ENCODE measurements at places on chromosomes 6 and 20.

- no peak for DNase-seq
Measured at GRCh38 chr20:39100691-39101090, 138.5 kb downstream of the DHX35 start.

GRCh38 chr6:163585932-163586437 lies 171.5 kb downstream of the QKI start:
- DNase-seq, result no peak

DNA sequence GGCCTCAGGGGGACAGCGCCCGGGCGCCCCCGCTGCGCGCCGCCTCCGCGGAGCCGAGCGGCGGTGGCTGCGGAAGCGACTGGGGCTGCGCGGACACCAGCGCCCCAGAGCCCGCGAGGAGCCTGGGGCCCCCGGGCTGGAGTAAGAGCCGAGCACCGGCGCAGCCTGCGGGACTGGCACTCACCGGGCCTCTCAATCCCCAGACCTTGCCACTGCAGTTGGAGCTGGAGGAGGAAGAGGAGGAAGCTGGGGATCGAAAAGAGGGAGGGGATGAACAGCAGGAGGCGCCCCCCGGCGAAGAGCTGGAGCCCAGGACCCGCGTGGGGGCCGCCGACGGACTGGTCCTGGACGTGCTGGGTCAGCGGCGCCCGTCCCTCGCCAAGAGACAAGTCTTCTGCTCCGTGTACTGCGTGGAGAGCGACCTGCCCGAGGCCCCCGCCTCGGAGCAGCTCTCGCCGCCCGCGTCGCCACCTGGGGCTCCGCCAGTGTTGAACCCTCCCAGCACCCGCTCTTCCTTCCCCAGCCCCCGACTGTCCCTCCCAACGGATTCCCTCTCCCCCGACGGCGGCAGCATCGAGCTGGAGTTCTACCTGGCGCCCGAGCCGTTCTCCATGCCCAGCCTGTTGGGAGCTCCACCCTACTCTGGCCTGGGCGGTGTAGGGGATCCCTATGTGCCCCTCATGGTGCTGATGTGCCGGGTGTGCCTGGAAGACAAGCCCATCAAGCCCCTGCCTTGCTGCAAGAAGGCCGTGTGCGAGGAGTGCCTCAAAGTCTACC lies 590 bp downstream of the RNF217 start:
- DNase-seq, result no peak

DNA sequence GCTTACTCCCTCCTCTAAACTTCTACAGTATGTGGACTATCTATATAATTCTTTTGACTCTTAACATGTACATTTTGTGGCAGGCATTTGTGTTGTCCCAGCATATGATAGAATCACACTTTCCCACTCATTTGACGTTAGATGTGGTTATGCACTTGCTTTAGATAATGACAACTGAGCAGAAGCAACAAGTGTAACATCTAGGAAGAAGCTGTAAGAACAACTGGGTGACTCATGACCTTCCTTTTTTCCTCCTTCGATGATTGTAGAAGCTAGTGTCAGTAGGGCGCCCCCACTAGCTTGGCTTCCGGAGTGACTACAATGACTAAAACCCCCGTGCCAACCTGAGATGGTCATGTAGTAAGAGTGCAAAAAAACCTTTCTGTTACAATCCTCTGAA lies 74.6 kb upstream of the CEP85L start:
- peak; percentile 61 for DNase-seq

- DNase-seq, result no peak
Measured at GRCh38 chr20:5657190-5657875, 92.9 kb upstream of the SHLD1 start.

DNA sequence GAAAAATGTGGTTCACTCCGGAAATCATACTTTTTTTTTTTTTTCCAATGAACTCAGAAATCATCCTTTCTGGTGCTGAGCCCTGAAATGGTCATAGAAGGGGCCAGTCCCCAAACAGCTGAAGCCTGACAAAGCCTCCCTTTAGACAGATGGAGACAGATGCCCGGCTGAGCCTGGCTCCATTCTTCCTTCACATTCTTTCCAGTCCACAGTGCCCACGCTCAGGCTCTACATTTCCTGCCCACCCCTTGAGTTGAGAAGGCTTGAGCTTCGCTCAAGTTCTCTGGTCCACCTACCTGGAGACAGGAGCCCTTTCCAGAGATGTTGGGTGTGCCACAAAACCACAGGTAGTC lies 41.2 kb downstream of the KCNK5 start:
- DNase-seq, result no peak

DNA sequence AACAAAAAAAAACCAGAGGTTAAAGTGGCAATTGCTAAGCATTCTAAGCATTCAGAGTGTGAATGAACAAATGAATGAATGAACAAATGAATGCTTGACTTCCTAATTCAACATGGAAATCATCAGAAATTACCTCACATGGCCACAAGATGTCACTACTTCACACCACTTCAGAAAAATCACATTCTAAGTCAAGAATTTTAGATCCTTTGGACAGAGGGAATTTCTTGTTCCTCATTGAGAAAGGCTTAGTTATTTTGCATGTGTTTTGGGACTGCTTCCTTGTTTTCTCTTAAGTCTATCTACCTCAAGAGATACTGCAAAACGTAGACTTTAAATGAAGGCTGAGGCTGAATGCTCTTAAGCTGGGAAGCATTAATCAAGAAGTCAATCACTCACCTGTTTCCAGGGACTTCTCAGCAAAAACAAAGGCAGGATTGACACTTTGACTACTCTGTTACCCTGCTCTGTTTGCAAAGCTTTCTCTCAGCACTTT lies 120.2 kb downstream of the MBOAT1 start:
- no peak for DNase-seq

- no peak for DNase-seq
Measured at GRCh38 chr20:29878281-29878741, 1379.2 kb upstream of the DEFB115 start.

GRCh38 chr6:168692193-168692914 lies 251.4 kb downstream of the SMOC2 start:
- no peak for DNase-seq

GRCh38 chr6:23173234-23173633 lies 603.9 kb downstream of the HDGFL1 start:
- no peak for DNase-seq

- DNase-seq, result no peak
Measured at GRCh38 chr6:136593748-136594490, 43.7 kb upstream of the MAP7 start.

GRCh38 chr6:44047801-44048200 lies 79.5 kb downstream of the MRPL14 start:
- no peak for DNase-seq

DNA sequence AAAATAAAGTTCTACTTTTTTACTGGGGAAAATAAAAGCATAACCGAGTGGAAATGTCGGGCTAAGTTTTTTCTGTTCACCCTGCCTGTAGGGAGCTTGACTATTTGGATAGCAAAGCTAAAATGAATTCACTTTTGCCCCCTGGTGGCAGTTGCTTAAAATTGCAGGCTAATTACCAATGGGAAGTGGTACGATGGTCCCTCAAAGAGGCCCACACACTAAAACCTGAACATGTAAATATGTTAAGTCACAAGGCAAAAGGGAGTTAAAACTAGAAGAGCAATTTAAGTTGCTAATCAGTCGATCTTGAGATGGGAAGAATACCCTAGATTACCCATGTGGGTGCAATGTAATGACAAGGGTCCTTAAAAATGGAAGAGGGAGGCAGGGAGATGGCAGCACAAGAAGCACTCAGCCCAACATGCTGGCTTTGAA lies 916 bp upstream of the SUN5 start:
- peak; percentile 5 for DNase-seq

- no peak for DNase-seq
Measured at GRCh38 chr6:27777126-27777525, 135.1 kb downstream of the OR2B2 start.

DNA sequence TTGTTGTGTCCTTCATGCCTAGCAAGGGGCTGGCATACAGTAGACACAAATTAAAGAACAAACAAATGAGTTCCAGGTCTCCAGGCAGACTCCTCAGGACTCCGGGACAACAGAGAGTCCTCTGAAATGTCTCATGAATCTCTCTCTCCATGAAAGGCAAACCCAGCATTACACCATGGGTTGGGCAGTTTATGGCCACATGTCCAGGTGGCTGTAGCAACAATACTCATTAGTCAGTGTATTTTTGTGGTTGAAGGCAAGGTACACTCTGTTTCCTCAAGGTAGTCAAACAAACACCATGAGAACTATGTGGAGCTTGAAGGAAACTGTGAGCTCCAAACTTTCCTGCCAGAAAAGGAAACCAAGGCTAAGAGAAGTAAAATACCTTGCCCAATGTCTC lies 62.2 kb downstream of the KCNB1 start:
- DNase-seq, result no peak

GRCh38 chr6:6314596-6314995 lies 5.9 kb downstream of the F13A1 start:
- no peak for DNase-seq

DNA sequence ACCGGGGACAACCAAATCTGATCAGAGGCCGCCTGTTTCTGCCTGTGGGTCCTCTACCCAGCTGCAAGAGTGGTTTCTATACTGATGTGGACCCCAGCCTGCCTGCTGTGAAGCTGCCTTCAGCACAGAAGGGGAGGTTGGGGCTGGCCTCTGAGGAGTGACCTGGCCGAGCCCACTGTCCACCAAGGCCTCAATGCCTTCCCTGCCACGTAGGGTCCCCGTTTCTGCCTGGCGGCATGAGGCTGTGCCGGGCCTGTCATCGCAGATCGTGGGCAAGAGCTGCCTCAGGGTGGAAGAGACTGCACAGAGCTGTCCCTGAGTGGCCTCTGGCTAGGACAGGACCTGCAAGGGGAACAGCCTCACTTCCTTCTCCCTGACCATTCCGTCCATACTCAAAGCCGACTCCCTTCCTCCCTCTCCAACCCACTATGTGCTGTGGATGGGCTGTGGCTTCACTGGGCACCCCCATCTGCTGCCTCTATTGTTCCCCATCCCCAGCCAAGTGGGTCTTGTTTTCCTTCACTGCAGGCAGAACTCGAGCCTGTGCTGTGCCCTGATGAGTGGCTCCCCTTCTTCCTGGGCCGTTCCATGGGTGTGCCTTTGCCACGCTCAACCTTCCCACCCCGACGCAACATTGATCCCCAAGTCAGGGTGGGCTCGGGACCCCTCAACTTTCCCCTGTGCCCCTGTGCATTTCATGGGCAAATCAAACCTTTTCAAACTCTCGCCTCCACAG lies 60.3 kb downstream of the ERMARD start:
- DNase-seq, result no peak

GRCh38 chr6:164258421-164258820 lies 843.9 kb downstream of the QKI start:
- DNase-seq, result no peak

- peak; percentile 84 for DNase-seq
Measured at GRCh38 chr20:62618611-62619529, 23.4 kb upstream of the SLCO4A1 start.

DNA sequence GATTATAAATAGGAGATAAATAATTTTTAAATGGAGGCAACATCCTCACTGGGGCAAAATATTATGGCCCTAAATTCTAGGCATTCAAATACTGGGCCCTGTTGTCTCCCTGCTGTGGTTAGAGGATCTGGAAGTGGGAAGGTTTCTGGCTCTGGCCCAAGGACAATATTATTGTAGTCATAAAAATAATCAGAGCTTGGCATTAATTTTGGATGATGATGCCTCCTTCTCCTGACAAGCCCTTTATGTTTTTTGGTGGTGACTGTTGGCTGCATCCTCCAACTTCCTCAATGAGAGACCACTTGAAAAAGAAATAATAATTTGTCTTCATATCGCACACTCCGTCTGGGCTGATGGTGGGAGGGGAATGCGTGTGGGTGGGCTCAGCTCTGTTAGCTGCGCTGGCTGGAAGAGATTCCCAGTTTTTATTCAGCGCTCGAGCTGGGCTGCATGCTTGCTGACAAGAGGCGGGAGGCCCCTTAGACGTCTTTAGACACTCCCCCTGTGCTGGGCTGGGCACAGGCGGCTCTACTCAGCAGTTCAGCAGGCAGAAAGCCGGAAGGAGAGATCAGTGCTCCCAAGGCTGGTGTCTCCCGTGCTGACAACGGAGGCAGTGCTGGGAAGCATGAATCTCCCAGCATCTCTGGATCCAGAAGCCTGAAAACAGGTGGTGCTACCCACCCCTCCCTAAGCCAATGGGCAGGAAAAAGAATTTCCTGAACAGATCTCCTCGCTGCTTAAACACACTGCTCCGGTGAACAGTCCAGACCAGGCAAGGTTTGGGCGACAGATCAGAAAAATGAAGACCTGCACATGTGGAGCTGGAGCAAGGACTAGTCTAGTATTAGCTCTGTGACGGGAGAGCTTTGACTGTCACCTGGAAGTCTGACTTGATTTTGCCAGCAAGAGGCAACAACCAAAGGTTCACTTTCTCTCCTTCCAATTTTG lies 97.7 kb downstream of the SYCP2 start:
- no peak for DNase-seq

DNA sequence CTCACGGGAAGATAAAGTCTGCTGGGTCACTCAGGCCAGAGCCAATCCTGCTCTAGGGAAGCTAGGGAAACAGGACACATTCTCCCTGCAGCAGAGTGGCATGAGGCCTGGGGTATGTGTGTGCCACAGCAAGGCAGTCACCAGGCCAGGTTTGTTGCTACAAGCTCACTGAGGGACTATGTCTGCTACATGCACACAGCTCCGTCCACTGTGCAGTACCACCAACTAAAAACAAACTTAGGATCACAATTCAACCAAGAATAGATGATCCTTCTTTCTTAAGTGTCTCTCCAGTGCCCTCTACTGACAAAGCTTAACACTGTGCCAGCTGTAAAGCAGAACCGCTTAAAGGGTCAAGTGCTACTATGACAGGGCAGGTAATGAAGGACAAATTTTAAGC lies 192.5 kb downstream of the PTPRK start:
- DNase-seq, result no peak

DNA sequence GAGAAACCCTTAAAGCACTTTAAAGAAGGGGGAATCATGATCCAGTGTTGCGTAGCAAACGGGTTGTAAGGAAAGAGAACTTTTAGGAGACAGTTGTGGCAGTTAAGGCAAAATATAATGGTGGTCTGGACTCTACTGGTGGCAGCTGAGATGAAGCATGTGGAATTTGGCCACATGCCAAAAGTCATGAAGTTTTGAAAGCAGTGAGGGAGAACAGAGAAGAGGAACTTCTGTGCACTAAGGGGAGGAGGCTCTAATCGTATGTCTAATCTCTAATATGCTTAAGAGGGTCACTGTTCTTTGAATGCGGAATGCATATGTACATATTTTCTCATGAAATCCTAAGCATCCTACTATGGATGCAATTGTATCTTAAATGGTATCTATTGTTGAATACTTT lies 91.5 kb downstream of the RIMS1 start:
- DNase-seq, result no peak

Data from T-helper 1 cell (primary cell).